ENCODE measurements at places on chromosomes 4 and X.

DNA sequence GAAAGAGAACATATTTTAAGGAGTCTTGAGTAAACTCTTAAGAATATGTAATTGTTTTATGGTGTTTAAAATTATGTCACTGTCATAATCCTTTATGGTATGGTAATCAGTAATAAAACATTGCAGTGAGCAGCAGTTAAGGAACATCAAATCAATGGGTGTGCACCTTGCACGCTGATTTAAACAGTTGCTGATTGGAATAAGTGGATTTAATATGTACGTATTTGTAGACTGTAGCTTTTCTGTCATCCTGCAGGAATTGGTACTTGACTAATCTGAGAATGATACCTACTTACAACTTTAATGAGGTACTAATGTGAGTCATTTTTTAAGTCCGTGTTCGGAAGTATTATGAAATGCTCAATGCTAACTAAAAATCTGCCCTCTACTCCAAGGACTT, 212.2 kb downstream of the DCTD start:
- DNase-seq: no peak

- DNase-seq: no peak
Measured at GRCh38 chr4:6107886-6108285, 89.7 kb upstream of the C4orf50 start.

- DNase-seq: no peak
Measured at GRCh38 chrX:38211891-38212635, 8.6 kb downstream of the SRPX start.

DNA sequence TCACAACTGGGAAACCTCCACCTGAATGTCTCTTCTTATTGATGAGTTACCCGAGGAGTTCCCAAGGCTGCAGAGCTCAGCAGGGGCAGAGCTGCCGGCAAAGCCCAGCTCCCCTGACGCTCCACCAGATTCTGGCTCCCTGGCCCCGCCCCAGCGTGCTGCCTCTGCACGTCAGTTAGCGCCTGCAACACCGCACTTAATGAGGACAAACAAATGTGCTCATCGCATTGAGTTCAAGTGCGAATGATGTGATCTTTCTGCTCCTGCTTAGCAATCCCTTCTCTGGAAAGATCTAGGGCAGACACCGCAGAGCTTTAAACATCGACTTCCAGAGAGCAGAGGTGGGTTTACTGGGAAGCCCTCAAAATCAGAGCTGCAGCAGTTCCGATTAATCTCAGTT, 55.5 kb upstream of the FBXW7 start:
- DNase-seq: no peak

GRCh38 chr4:99099311-99099710, 10.7 kb upstream of the ADH5 start:
- DNase-seq: no peak

GRCh38 chr4:176393306-176394013, 73.7 kb downstream of the SPCS3 start:
- no peak for DNase-seq

GRCh38 chr4:1598206-1599025, 85.7 kb downstream of the FAM53A start:
- no peak for DNase-seq

GRCh38 chr4:174629265-174629664, 107.0 kb upstream of the HPGD start:
- DNase-seq: no peak

DNA sequence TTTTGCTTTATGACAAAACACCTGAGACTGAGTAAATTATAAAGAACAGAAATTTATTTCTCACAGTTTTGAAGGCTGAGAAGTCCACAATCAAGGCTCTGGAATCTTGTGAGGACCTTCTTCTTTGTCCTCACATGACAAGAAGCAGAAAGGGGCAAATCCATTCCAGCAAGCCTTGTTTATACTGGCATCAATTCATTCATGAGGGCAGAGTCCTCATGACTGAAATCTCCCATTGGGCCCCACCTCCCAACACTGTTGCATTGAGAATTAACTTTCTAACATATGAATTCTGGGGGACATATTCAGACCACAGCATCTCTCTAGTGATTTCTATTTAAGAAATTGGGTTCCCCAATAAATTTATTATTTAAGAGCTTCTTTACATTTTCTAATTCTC, 395.4 kb downstream of the AR start:
- DNase-seq: no peak

GRCh38 chrX:15173411-15173810, 96.5 kb downstream of the ASB9 start:
- no peak for DNase-seq

- no peak for DNase-seq
Measured at GRCh38 chr4:48683784-48684666, 96.1 kb downstream of the FRYL start.

DNA sequence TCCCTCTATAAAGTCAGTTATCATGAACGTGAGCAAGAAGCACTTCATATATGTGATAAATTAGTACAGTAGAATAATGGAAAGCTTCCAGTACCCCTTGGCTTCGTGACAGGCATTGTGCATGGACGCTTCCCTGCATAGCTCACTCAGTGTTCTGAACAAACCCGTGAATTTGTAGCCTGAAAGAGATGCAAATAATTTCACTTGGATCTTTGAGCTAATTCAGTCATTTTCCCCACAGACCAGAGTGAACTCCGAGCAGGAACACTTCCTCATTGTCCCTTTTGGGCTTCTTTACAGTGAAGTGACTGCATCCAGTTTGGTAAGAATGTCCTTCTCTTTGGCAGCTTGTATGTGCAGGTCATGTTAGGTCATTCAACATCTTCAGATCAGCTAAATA, 50.1 kb downstream of the ADD1 start:
- no peak for DNase-seq

DNA sequence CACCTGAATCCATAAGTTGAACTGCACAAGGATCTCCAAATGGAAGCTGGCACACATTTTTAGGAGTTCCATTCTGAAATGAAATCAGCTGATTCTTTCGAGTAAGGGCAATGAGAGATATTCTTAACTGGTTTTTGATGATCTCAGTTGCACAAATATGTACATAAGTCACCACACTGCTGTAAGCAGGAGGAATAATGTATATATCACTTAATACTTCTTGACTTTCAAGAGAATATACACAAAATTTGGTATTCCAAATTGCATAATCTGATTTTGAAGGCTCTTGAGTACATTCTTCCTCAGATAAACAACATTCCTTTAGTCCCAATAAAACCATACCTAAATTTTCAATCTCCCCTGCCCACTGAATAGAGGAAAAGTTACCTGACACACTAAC, 8.2 kb downstream of the FANCB start:
- no peak for DNase-seq

DNA sequence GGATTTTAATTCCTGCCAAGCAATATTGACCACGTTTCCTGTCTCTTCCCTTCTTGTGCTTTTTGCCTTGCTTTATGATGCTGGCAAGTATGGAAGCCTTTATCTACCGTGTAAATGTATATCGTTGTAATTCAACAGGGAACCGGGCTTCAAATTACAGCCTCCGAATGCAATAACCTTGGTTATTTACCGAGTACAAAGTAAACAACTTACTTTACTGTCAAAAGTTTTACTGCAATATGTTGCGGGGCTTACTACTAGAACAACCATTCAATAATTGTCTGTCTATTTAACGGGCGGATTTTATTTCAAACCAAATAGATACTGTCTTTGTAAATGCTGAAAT, 73.1 kb downstream of the PALLD start:
- DNase-seq: no peak

GRCh38 chrX:101999644-102000539, 68.1 kb upstream of the ZMAT1 start:
- DNase-seq: no peak

DNA sequence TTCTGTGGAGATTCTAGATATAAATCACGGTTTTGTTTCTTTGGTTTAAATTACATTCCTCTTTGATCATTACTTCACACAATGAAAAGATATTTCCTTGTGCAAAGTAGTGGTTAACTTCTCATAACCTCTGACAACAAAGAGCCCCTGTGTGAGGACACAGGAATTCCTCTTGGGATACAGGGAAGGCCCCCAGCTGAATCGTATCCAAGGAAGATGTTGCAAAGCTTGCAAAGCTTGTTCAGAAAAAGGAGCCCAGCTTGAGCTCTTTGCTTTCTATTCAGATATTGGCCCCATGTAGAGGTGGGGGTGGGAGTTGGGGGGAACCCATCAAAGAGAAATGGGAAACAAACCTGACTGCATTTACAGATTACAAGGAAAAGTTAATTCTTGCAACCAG, 145.7 kb downstream of the RELL1 start:
- DNase-seq: no peak

GRCh38 chr4:184826691-184827270, 1.0 kb upstream of the ACSL1 start:
- DNase-seq: no peak

DNA sequence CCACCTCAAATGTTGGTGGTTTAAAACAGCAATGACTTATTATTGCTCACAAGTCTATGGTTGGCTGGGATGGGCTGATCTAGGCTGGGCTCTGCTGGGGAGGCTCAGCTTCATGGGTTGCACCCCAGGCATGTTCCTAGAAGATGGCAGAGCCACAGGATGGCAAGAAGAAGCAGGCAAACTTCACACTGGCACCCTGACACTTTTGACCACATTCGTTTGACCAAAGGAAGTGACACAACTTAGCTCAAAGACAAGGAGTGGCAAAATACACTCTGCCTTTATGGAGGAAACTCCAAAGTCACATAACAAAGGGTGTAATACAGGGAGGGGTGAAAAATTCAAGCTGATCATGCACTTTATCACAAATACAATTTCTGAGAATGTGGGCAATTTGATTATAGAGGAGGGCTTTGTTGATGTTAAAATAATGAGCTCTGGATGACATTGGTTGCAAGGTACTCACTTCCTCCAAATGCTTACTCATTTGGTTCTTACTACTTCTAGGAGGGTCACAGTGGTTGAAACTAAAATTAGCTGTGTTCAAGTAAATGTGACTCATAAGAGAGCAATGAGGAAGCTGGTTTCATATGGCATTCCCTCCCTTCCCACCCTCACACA, 249.2 kb upstream of the RPS6KA3 start:
- no peak for DNase-seq

DNA sequence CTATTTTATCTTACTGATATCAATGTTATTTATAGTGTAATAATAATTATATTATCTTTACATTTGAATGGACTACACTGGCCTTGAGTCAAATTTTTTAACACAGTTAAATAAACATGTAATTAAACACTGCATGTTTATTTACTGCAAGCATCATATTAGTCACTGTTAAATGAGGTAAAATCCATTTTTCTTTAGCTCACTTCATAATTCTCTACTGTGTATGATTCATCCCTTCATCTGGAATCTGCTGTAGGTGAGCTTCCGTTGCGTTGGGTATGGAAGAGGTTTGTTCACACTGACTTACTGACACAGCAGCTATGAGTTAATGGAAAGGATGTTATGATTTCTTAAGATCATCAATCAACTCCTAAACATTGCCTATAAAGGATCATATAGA, 572.3 kb downstream of the PCDH11X start:
- DNase-seq: no peak

- DNase-seq: no peak
Measured at GRCh38 chr4:54596201-54596600, 61.6 kb upstream of the KIT start.

DNA sequence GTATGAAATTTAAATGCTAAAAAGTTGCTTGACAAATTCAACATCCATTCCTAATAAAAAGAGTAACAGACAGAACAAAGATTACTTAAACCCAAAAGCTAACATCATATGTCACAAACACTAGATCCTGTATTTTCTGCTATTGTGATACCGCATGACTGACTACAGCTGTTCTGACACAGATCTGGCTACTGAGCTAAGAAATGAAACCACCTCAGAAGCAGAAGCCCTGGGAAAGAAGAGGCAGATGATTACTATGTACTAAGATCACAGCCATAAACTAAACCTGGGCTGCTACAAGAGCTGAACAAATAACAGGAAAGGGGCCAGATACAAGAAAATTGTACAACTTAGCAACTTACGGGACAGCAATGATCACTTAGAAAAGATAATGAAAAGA, 9.4 kb downstream of the LETM1 start:
- no peak for DNase-seq

GRCh38 chr4:92182736-92183407, 120.9 kb upstream of the GRID2 start:
- no peak for DNase-seq

DNA sequence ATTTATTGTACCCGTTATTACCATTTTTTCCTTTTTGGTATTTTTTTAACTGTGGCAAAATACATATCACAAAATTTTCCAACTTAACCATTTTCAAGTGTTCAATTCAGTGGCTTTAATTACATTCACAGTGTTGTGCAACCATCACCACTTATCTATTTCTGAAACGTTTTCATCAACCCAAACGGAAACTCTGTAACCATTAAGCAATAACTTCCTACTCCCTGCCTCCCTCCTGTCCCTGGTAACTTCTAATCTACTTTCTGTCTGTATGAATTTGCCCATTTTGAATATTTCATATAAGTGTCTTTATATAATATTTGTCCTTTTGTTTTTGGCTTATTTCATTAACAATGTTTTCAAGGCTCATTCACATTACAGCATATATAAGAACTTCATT, 57.4 kb upstream of the MSN start:
- no peak for DNase-seq

GRCh38 chr4:76867880-76868655, 29.9 kb downstream of the SOWAHB start:
- no peak for DNase-seq

DNA sequence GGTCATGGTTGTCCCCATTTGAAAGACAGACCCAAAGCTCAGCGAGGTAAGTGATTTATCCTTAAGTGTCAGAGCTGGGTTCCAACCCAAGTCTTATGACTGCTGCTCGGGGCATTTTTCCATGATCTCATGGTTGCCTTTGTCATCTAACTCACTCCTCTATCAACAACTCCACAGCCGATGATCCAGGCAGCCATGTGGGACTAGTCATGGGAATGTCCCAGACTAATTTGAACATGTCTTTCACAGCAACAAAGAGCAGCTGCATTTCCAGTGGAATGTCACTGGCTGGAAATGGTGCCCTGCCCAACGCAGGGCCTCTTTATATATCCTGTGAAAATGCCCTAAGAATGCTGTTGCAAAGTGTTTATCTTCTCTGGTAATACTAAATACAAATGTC, 284.8 kb upstream of the PPARGC1A start:
- DNase-seq: no peak

DNA sequence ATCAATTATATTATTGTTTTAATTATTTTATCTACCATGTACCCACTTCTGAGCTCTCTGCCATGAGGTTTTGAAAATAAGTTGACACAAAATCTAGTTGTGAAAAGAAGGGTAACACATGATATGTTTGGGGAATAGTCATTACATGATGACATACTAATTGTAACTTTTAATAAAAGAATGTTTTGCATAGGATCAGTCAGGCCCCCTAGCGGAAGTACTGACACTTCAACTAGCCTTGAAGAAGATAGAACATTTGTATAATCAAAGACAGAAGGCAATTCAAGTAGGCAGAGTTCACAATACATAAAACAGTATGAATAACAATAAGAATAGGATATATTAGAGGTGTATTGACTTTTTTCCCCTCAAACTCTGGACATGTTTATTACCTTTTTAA, 1191.0 kb upstream of the AGA start:
- DNase-seq: no peak
